ENCODE measurements at places on chromosomes 5 and 9.

GRCh38 chr5:95620030-95620869 is at the start of gene GPR150:
Gene GPR150 (plus strand): TSS chr5:95620087. CDS start chr5:95620276, 189 bp downstream.
- DNase-seq: peak; percentile 18

DNA sequence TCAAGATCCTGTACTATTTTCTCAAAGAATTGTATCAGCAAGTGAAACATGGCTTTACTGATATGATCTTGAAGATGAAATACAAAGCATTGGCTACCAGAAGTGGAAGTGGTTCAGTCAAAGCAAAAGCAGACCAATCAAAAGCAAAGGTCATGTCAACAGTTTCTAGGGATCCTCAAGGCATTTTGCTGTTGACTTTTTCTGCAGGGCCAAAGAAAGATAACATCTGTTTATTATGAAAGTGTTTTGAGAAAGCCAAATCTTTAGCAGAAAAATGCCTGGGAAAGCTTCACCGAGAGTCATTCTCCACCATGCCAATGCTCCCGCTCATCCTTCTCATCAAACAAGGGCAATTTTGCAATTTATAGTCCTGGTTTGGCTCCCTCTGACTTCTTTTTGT is 90.3 kb upstream of the ACO1 start:
- no peak for DNase-seq

- no peak for DNase-seq
Observed at GRCh38 chr9:135273008-135273407, 185.5 kb downstream of the OLFM1 start.

DNA sequence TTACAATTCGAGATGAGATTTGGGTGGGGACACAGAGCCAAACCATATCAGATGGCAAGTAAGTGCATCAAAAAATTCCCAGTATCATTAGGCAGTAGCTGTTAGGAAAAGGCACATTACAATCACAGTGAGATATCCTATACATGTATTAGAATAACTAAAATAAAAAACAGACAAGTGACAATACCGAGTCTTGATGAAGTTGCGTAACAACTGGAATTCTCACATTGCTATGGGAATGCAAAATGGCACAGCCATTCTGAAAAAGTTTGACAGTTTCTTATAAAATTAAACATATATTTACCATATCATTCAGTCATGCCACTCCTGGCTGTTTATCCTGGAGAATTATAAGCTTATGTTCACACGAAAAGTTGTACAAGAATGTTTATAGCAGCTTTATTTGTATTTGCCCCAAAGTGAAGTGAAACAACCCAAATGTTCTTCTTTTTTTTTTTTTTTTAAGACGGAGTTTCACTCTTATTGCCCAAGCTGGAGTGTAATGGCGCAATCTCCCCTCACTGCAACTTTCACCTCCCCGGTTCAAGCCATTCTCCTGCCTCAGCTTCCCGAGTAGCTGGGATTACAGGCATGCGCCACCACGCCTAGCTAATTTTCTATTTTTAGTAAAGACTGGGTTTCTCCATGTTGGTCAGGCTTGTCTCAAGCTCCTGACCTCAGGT is 93.1 kb upstream of the TLE1 start:
- no peak for DNase-seq

DNA sequence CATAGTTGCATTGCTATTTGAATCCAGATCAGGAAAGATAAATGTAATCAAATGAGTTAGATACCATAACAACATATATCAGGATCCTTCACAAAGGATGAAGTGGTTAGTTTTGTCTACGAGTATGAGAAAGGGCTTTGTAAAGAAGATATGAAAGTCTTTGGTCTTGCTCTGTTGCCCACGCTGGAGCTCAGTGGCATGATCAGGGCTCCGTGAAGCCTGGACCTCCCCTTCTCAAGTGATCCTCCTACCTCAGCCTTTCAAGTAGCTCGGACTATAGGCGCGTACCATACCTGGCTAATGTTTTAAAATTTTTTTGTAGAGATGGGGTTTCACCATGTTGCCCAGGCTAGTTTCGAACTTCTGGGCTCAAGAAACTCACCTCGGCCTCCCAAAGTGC is 1.8 kb downstream of the SMC5 start:
- DNase-seq: no peak

GRCh38 chr5:94329115-94329514 is 289.3 kb downstream of the KIAA0825 start:
- no peak for DNase-seq

DNA sequence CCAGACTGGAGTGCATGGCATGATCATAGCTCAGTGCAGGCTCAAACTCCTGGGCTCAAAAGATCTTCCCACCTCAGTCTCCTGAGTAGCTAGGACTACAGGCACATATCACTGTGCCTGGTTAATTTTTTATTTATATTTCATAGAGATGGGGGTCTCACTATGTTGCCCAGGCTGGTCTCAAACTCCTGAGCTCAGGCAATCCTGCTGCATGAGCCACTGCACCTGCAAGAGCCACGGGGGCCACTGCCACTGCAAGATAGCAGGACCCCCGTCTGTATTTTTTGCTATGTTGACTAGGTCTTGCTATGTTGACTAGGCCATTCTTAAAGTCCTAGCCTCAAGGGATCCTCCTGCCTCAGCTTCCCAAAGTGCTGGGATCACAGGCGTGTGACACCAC is 6.5 kb downstream of the CYSTM1 start:
- no peak for DNase-seq

DNA sequence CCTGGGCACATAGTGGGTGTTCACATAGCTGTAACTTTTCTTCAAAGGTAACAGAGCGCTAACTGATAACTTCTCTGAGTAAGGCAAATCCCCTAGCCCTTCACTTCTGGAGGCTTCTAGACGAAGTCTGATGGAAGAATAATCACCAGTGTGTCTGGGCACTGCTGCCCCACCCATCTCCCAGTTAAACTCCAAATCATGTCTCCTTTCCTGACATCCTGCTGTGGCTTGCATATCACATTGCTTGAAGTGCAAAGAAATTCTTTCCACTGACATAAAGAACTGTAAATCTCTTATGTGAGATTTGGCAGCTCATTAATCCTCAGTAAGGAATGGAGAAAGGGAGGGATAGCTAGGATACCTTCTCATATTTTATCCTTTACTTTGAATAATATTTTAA is 74.6 kb downstream of the MARCHF11 start:
- no peak for DNase-seq

DNA sequence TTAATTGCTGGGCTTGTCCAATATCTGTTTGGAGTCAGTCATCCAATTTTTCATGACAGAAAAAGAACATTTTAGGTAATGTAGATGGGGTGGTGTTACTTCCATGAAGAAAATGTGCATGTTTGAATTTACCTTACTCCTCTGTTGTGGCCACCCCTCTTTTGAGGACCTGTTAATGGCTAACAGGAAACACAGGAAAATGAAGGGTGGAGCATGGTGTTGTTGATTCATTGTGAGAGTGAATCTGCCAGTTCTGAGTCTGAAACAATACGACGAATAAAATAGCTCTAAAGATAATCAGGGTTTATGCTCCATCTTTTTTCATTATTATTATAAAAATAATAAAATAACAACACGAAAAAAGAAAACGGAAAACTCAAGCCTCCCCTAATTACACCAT is 335.3 kb downstream of the KDM4C start:
- DNase-seq: no peak

DNA sequence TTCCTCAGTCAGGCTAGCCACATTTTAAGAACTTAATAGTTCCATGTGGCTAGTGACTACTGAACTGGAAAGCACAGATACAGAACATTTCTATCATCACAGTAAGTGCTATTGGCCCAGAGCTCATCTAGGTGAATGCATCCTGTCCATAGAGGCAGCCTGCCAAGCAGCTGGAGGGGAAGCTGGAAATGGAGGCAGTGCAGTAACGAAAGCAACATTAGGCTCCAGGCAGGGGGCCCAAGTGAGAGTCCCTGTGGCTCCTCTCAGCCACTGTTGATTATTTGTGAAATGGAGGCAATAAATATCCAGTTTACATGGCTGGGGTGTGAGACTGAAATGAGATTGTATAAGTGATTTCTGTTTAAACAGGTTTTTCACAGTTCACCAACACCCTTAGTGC is 227.2 kb upstream of the KLF9 start:
- no peak for DNase-seq

DNA sequence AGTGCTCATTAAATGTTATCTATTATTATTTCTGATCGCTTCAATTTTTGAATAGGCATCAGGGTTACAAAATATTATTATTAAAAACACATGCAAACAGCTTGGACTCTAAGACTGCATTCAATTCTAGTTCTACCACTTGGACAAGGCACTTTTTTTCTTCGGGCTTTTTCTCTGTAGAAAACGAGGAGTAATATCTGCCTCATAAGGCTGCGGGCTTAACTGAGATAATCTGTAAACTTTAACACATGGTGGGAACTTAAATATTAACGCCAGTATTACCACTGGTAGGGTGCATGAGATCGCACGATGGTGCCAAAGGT is 511 bp upstream of the SPDL1 start:
- DNase-seq: no peak

- no peak for DNase-seq
Observed at GRCh38 chr5:179533907-179534306, 16.4 kb upstream of the RUFY1 start.

- DNase-seq: peak; percentile 19
Observed at GRCh38 chr5:179623906-179624741, 653 bp upstream of the HNRNPH1 start.

DNA sequence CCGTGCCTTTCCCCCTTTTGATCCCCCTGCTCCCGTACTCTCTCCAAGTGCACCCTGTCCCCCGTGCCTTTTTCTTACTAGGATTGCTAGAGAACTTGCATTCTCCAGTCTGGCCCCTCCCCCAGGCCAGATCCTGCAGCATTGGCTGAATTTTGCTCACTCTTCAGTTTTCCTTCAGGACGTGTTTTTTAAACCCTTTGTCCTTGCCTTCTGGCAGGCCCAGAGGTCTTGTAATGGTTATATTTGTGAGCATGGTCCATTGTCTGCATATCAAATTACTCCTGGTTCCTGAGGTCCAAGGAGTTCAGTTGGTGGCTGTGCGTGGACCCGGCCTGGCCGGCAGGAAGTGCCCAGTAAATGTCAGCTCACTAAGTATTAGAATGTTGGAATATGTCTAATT is 606 bp downstream of the TBC1D13 start:
- DNase-seq: no peak

DNA sequence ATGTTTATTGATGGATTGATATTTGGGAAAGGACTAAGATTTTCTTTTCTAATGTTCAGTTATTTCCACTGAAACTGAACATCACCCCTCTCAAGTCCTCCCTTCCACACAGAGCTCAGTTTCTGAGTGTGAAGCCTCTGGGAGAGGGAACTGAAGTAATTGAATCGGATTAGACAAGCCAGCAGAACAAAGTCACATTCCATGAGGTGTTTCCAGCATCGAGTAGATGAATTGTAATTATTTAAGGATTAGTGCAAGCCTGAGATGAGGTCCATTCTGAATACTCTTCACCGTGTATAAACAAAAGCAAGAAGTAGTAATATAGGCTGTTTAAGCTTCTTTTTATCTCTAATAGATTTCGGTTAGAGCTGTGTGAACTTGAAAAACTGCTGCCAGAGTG is 2060.5 kb downstream of the MAT2B start:
- no peak for DNase-seq

GRCh38 chr5:104512063-104512825 is 949.7 kb upstream of the NUDT12 start:
- DNase-seq: no peak

DNA sequence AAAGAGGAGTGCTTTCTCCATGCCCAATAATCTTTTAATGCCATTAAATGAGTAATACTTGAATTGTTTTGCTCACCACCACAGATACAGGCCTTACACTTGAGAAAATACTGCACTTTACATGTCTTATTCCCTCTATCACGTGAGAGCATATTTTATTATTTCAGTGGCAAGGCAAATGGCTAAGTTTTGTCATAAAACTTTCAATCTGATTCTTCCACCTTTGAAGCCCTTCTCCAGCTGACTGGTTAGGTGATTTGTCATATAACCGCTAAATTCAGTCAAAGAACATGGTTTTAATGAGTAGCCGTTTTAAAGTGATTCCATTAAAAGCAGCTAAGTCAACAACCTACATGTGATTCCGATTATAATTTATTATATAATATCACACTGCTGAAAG is 43.8 kb downstream of the FAT2 start:
- DNase-seq: no peak

Measured in activated CD8-positive, alpha-beta memory T cell treated with anti-CD3 and anti-CD28 coated beads for 4 hours (primary cell).